ENCODE measurements at places on chromosomes 3 and 15. TPM values are rescaled to one million over a fixed set of nuclear protein-coding genes. Genes with fewer than 3 reads are reported as not detected.

The TNFAIP8L3 gene
- 4.0 TPM for total RNA-seq

The GOLGA6A gene
- total RNA-seq: not detected

The CHRFAM7A gene
- total RNA-seq: 1.2 TPM

The MEX3B gene
- 0.72 TPM for total RNA-seq

The ISLR gene
- total RNA-seq: not detected

The C3orf85 gene
- not detected for total RNA-seq
